RWPE2 (cell line): ENCODE measurements at places on chromosomes 7 and 10.

GRCh38 chr7:156176039-156176438 lies 363.8 kb upstream of the SHH start:
- no peak for DNase-seq

- no peak for DNase-seq
These were observed 4.1 kb downstream of the LAMB1 start for GRCh38 chr7:107998660-107999480.

- no peak for DNase-seq
These were observed 14.2 kb downstream of the GTF2IRD1 start for GRCh38 chr7:74467876-74468275.

DNA sequence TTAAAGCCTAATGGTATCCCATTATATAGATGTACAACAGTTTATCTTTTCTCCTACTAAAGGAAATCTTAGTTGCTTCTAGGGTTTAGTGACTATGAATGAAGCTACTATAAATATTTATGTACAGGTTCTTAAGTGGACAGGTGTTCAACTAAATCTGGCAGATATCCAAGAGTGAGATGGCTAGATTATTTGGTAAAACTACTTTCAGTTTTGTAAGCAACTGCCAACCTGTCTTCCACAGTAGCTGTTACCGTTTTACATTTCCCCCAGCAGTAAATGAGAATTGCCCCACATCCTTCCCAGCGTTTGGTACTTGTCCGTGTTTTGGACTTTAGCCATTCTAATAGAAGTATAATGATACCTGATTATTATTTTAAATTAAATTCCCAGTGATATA lies 144.9 kb upstream of the MAGI2 start:
- DNase-seq = no peak

GRCh38 chr7:142876991-142877910 lies 8.3 kb downstream of the TRPV6 start:
- no peak for DNase-seq

DNA sequence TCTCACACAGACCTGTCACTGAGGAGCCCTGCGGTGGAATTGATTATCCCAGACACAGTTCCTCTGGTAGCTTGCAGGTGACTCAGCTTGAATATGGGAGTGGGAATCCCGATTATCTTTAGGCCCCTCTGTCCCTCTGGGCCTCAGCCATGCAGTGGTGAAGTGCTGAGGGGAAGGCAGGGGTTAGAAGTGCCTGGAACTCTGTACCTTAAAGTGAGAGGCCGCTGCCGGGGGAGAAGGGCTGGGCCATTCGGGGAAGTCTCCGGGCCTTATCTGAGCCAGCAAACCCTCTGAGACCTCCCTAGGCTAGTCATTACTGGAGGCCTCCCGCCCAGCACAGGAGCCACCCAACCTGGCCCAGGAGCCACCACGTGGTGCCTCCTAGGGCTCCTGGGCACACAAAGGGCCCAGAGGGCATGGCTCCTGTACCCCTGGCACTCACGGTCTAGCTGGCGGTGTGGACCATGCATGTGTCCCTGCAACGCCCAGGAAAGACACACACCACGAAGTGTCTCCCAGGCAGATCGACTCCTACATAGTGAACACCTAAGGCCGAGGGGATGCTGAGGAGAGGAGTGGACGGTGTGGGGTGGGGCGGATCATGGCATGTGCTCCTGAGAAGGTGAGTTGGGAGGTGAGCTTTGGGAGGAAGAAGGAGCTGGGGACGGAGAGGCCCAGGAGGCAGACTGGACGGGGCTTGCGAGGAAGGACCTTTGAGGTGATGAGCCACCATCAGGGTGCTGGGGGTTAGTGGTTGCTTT lies 56.2 kb downstream of the HK1 start:
- no peak for DNase-seq

DNA sequence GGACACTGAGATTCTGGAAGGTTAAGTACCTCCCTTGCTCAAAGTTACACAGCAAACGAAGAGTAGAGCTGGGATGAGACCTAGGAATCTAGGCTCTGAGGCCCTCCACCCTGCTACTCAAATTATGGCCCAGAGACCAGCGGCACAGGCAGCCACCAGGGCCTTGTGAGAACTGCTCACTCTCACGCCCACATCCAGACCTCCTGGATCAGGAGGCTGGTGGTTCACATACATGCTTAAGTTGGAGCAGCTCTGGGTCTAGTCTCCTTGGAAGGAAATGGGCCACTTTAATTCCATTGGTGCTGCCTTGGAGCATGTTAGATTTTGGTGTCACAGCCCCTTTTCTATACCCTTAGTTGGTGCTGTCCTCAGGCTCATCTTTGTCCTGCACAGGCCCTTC lies 41.9 kb downstream of the ADRA2A start:
- DNase-seq = no peak

- DNase-seq = no peak
These were observed 99.5 kb downstream of the ELFN1 start for GRCh38 chr7:1769286-1770200.
